ENCODE measurements at places on chromosomes 11 and 22.

GRCh38 chr22:40857309-40857855 lies 434 bp downstream of the XPNPEP3 start:
- DNase-seq, result no peak

DNA sequence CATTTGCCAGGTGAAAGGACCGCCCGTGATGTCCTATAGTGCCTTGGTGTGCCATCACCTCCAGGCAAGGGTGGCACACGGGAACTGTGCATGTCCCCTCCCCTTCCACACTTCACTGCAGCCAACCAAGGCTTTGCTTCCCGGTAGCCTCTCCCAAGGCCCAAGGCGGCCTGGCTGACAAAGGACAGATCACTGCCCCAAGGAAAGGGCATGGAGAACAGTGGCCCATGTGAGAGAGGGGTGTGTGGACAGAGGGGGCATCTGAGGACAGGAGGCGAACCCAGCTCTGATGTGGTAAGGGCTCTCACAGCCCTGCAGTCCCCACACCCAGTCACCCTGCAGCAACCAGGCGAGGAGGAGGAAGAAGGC lies 50.4 kb downstream of the RPUSD4 start:
- no peak for DNase-seq

GRCh38 chr11:32113200-32113919 lies 22.5 kb downstream of the RCN1 start:
- no peak for DNase-seq

- no peak for DNase-seq
These were observed 29.9 kb downstream of the DSCAML1 start for GRCh38 chr11:117767071-117767470.

- no peak for DNase-seq
These were observed 122.7 kb downstream of the RBFOX2 start for GRCh38 chr22:35905894-35906293.

DNA sequence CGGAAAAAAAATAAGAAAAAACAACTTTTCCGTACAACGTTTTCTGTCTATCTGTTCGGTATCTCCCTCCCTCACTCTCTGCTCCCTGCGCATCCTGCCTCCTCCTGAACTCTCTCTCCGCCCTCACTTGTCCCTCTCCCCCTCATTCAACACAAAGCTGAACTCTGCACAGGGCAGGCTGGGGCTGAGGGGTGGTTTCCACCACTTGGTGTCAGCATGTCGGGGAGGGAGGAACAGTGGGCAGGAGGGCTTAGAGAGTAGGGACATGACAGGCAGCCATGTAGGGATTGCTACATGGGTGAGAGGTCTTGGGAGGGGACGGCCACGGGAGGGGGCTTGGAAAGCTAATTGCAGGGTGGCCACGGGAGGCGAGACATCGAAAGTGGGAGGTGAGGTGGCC lies 17.6 kb downstream of the SLC22A12 start:
- no peak for DNase-seq

DNA sequence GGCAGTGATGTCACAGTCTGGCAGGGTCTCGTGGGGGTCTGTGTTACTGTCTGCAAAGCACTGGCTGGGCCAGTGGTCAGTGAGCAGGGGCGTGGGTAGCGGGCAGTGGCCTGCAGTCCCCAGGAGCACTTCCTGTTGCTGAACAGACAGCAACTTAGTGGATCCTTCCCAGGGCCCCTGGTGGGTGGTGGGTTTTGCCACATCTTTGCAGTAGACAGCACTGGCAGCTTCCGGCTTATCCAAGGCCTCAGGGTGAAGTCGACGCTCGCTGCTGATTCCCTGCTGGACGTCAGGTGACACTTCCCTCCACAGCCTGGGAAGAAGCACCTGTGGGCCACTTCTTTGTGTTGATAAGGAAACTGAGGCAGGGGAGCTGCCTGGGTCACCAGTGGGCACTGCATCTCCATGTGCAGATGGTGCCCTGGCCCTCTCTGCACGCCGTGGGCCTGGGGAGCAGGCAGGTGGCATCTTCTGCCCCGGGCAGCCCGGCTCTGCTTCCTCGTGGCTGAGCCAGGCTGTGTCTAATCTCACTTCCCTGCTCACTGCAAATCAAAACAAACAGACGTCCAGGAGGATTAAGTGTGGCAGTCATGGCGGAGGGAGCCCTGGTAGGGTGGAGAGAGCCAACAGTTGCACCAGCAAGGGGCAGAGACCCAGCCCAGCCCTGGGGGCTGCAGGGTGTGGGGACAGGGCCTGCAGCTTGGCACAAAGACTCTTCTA lies 79.8 kb downstream of the KCNQ1 start:
- DNase-seq, result no peak

DNA sequence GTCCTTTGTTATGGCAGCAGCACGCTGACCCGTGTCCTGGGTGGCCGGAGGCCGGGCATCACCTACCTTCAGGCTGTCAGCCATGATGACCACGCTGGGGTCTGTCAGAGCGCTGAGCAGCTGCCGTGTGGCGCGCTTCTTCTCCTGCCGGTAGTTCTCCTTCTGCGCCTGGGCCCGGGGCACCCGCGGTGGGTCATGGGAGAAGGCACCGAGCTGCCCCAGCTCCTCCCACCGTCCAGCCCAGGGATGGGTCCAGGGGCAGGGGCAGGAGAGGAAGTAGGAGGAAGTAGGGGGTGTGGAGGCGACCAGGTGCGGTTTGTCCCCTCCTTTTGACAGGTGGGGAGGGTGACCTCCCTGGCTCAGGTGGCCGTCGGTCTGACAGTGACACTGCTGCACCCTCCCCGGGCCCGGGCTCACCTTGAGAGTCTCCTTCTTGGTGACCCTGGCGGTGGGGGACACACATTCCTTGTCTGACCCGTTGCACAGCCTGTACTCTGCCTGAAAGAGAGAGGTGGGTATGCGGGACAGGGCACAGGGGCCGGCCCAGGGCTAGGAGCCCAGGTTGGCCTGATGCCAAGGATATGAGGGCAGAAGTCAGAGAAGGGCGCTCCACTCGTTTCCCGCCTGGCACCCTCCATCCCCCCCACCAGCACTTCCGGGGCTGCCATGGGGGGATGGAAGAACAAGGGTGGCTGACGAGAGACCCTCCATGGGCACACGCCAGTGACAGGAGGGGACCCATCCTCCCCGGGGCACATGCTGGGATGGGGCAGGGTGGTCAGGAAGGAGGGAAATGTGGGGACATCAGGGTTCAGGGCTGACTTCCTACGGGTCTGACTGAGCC lies 43.0 kb downstream of the OSBPL5 start:
- DNase-seq, result no peak

- no peak for DNase-seq
These were observed 383.4 kb upstream of the LARGE1 start for GRCh38 chr22:34303656-34304055.

DNA sequence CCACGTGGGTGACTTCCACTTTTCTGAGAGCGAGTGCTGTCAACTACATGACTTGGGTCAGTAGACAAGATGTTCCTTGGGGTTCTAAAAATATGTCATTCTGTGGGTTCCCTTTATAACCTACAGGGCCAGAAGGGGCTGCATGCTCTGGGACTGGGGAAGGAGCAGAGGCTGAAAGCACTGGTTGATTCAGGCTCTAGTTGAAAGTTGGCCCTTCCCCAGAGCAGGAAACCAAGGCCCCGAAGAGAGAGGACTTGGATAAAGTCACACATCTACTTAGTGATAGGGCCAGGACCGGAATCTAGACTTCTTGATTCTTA lies 9.9 kb downstream of the ADAMTS15 start:
- DNase-seq, result no peak

DNA sequence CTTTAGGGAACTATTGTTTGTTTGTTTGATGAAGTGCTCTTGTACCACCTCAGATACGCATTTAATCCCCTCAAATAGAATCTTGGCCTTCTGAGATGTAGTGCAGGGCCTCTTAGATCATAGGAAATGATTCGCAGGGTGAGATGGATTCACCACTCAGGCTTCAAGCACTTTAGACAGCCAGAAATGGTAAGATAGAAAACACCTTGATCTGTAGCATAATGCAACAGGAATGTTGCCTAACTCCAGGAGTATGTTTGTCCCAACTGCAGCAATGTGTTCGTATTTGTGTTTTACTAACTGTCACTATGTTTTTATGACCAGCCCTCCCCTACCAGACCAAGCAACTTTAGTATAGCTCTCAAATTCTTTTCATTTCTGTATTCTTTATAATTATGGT lies 761.2 kb downstream of the NELL1 start:
- no peak for DNase-seq

DNA sequence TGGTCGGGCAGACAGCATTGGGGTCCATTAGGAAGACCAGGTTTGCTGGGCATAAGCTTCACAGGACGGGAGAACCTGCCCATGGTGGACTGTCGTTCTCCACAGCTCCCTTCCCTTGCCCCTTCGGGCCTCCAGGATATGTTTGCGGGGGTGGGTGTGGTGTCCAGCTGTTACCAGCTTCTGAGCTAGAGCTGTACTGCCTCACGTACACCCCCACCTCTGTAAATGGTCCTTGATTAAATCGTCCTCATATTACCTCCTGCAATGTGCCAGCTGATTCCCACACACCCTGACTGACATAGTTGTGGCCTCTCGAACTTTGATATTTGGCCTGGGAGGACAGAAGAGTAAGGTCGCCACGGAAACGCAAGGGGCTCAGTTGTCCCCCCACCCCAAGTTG lies 16.2 kb upstream of the BCR start:
- no peak for DNase-seq

DNA sequence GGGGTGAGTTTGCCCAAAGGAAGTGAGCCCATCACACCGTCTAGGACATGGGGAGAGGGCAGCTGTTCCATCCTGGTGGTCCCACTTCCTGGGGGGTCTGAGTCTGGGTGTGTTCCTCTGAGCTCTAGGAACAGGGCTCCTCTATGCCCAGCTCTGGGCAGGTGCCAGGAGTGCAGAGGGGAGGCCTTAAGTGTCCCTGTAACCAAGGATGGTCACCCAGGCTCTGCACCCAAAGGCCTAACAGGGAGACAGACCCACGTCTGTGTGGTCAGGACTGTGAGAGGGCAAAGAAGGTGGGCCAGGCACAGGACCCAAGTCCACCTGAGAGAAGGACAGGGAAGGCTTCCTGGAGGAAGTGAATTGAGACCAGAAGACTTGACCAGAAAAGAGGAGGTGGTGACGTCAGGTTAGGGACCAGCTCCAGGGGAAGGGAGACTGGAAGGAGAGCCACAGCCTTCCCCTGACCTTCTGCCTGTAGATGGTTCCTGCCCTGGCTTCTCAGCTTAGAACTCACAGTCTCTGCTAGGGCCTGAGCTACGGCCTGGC lies 11.3 kb upstream of the TCF20 start:
- DNase-seq, result no peak

DNA sequence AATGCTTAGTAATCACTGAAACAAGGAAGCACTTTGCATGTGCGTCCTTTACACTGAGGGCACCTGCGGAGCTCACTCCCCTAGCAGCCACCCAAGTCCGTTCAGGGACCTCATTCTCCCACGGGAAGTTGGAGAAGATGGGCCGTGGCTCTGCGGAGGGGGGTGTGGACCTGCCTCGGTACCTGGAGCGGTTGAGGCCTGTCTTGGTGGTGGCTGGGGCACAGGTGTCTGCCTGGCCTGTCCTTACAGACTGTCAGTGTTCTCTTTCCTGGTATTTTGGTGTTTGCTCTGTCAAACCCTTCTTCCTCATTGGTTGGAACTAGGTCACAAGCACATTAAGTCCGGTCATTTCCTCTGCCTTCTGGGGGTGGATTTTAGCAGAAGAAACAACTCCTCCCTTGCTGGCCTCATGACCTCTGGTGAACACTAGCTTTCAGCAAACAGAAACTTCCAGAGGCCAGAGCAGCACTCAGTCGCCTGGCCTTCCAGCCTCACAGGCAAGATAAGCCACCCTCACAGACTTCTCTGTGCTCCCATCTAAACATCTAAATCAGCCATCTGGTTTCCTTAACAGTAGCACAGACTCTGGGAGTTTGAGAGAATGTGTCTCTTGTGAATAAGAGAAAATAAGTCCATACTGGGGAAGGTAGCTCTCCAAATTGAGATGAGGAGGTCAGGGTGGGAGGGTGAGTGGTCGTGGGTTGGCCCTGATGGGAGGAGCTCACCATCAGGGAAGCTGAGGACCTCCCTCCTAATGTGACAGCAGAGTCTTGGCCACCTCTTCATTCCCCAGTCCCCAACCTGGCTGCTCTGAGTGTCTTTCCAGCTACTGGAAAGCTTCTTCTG lies 8.6 kb downstream of the SNAP29 start:
- no peak for DNase-seq

- DNase-seq, result no peak
These were observed 17.3 kb downstream of the PHLDA2 start for GRCh38 chr11:2911785-2912391.

DNA sequence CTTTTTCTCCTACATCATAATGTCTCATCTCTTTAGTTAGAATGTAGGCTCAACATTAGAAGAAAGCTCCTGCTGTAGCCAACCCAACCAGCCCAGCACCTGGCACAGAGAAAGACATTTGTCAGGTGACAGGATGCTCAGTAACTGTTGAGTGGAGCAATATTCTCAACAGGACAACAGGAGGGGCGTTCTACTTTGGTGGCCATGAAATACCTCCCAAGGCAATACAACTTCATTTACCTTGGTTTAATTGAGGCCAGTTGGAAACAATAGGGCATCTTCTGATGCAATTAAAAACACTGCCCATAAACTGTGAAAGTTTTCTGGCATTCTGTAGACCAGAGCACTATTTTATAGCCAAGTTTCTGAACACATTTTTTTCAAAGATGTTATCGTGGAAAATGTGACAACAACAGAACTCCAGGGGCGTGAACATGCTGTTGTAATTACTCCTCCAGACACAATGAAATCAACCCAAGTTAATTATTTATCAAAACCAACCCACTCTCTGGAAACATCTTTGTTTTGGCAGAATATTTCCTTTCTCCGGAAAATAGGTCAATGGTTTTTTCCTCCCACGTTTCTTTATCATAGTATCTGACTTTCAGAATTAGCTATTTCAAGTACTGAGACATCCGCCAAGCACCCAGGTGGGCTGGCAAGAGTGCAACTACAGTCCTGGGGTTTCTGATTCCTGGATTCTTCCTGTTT lies 538.1 kb downstream of the SOX6 start:
- DNase-seq, result no peak

GRCh38 chr11:76169473-76169896 lies 36.8 kb downstream of the WNT11 start:
- DNase-seq, result no peak

DNA sequence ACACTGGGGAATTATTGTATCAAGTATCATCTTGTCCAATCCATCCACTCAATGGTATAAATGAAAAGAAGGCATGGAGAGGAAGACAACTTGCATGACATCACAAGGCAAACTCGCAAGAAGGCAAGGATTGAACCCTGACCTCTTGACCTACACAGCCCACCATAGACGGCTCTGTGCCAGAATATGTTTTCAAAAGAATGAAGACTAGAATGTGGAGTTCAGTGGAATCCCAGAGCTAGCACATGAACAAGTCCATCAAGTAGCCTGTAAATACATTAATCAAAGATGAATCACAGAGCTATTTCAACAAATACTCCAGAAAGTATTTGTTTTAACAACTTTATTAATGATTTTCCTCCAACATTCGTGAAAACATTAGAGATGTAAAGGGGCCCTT lies 189.7 kb downstream of the GUCY1A2 start:
- DNase-seq, result no peak

DNA sequence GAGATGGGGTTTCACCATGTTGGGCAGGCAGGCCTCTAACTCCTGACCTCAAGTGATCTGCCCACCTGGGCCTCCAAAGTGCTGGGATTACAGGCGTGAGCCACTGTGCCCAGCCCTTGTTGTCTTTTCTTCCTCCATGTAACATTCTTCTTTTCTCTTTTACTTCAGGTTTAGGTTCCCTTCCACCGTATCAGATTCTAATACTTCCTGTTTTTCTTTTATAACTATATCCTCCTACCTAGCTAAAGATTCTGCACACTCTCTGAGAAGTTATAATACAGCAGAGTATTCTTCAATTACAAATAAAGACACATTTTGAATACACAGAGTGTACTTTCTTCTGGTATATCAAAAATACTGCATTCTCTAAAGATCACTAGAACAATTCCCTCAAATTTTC lies 33.2 kb upstream of the GAB2 start:
- DNase-seq, result no peak

All from stimulated activated CD4-positive, alpha-beta T cell treated with anti-CD3 and anti-CD28 coated beads, Interleukin-15, amount 100 ng/mL, for 1 hour (primary cell).